ENCODE measurements at places on chromosomes 6 and 20.
A peak's percentile ranks its signal among the peaks of the same experiment; 100 is the strongest.

- H3K4me1 ChIP-seq: no peaks in the 10 kb centered on the region
- DNase-seq: no peak
- no peaks in the 10 kb centered on the region for H3K36me3 ChIP-seq
- no peak overlapping the region for H3K4me3 ChIP-seq
- H3K27me3 ChIP-seq: no peaks in the 10 kb centered on the region
- H3K27ac ChIP-seq: no peak overlapping the region
Observed at GRCh38 chr6:38177882-38178583, 358.5 kb downstream of the ZFAND3 start.

DNA sequence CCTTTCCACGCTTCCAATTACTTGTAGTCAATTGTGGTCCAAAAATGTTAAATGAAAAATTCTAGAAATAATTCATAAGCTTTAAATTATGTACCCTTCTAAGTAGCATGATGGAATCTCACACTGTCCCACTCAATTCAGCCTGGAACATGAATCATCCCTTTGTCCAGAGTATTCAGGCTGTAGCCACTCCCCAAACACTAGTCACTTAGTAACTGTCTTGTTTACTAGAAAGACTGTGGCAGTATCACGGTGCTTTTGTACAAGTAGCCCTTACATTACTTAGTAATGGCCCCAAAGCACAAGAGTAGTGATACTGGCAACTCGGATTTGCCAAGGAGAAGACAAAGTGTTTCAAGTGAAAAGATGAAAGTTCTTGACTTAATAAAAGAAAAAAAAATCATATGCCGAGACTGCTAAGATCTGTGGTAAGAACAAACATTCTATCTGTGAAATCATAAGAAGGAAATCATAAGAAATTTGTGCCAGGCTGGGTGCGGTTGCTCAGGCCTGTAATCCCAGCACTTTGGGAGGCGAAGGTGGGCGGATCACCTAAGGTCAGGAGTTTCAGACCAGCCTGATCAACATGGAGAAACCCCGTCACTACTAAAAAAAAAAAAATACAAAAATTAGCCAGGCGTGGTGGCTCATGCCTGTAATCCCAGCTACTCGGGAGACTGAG lies 168.5 kb upstream of the SIM1 start:
- no peak for DNase-seq
- H3K27me3 ChIP-seq: no peaks in the 10 kb centered on the region
- H3K4me3 ChIP-seq: no peak overlapping the region
- no peaks in the 10 kb centered on the region for H3K4me1 ChIP-seq

DNA sequence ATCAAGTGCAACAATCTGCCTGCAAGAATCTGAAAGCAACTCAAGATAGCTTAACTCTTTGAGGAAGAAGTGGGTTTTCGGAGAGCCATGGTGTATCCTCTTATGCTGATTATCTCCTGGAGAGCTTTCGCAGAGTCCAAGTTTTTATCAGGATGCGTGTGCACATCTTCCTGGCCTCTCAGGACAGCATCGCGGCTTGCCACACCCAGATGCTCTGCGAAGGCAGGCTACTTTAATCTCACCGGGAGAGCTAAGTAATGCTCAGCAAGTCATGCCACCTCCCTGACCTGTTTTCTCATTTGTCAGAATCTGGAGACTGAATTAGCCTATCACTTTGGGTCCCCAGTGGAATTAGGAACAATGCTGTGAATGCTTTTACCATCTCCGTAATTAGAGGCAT lies 52.9 kb downstream of the TTI1 start:
- no peaks in the 10 kb centered on the region for H3K36me3 ChIP-seq
- H3K27me3 ChIP-seq: no peaks in the 10 kb centered on the region
- no peak overlapping the region for H3K27ac ChIP-seq
- H3K4me1 ChIP-seq: peaks cover 5% of the 10 kb centered on the region
- no peak for DNase-seq

- no peaks in the 10 kb centered on the region for H3K36me3 ChIP-seq
- no peak overlapping the region for H3K27ac ChIP-seq
- H3K4me1 ChIP-seq: no peaks in the 10 kb centered on the region
- no peaks in the 10 kb centered on the region for H3K27me3 ChIP-seq
- no peak overlapping the region for H3K4me3 ChIP-seq
Observed at GRCh38 chr6:101085327-101085726, 204.2 kb upstream of the ASCC3 start.

- no peak overlapping the region for H3K27ac ChIP-seq
- H3K27me3 ChIP-seq: no peaks in the 10 kb centered on the region
- H3K4me1 ChIP-seq: no peaks in the 10 kb centered on the region
Observed at GRCh38 chr6:53014744-53015143, 19.7 kb upstream of the GSTA4 start.

DNA sequence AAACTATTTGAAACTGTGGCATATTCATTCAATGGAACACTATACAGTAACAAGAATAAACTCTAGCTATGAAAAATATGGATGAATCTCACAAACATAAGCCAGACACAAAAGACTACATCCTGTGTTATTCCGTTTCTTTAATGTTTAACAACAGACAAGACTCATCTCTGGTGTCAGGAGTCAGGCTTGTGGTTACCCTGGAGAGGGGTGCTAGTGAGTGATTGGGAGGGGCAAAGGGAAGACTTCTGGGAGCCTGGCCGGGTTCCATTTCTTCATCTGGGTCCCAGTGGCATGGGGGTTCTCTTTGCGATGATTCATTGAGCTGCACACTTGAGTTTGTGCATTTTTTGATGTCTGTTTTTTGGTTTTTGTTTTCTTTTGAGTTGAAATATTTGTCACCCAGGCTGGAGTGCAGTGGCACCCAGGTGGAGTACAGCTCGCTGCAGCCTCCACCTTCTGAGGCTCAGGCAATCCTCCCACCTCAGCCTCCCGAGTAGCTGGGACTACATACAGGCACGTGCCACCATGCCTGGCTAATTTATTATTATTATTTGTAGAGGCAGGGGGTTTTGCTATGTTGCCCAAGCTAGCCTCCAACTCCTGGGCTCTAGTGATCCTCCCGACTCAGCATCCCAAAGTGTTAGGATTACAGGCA lies 21.2 kb upstream of the TTPAL start:
- no peaks in the 10 kb centered on the region for H3K4me1 ChIP-seq
- no peak overlapping the region for H3K27ac ChIP-seq
- no peak overlapping the region for H3K4me3 ChIP-seq
- H3K36me3 ChIP-seq: no peaks in the 10 kb centered on the region
- no peak for DNase-seq
- H3K27me3 ChIP-seq: no peaks in the 10 kb centered on the region

DNA sequence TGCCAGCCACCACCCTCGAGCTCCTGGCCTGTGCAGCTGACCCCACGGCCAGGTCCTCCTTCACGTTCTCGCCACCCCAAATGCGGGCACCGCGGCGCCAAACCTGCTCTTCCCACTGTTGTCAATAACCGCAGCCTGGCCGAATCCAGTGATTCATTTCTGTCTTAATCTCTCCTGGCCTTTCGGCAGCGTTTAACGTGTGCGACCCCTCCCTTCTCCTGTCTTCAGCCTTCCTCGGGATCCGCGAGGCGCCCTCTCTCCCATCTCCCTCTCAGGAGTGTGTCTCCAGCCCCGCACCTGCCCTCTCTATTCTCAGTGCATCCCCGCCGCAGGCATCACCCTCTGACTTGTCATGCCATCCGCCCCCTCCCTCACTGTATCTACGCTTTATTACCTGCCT lies 91.4 kb downstream of the THBS2 start:
- H3K4me1 ChIP-seq: no peaks in the 10 kb centered on the region
- no peak overlapping the region for H3K27ac ChIP-seq
- no peak overlapping the region for H3K4me3 ChIP-seq
- peaks cover 16% of the 10 kb centered on the region for H3K27me3 ChIP-seq

DNA sequence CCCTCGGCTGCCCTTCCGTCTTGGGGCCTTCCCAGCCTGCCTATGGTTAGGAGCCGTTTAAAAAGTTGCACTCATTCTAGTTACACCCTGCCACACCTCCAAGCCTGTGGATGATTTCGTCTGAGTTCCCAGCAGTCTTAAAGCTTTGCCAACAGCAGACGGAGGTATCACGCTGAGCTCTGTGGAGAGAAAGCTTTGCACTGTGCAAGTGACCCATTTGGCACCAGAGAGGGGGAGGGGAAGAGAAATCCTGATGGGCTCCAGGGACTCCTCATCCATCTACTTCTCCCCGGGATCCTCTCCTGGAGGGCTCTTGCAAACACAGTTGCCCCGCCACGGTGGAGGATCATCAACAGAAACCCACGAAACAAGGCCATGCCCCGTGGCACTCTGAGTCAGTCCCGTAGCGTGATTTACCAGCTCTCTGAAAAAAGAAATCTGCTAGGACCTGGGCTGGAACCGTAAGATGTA lies 98.8 kb upstream of the CITED2 start:
- H3K4me3 ChIP-seq: no peak overlapping the region
- no peak overlapping the region for H3K27ac ChIP-seq
- DNase-seq: no peak

GRCh38 chr6:154370545-154370944 lies 13.9 kb upstream of the IPCEF1 start:
- no peaks in the 10 kb centered on the region for H3K36me3 ChIP-seq
- no peaks in the 10 kb centered on the region for H3K4me1 ChIP-seq
- peak; percentile 11 for DNase-seq

DNA sequence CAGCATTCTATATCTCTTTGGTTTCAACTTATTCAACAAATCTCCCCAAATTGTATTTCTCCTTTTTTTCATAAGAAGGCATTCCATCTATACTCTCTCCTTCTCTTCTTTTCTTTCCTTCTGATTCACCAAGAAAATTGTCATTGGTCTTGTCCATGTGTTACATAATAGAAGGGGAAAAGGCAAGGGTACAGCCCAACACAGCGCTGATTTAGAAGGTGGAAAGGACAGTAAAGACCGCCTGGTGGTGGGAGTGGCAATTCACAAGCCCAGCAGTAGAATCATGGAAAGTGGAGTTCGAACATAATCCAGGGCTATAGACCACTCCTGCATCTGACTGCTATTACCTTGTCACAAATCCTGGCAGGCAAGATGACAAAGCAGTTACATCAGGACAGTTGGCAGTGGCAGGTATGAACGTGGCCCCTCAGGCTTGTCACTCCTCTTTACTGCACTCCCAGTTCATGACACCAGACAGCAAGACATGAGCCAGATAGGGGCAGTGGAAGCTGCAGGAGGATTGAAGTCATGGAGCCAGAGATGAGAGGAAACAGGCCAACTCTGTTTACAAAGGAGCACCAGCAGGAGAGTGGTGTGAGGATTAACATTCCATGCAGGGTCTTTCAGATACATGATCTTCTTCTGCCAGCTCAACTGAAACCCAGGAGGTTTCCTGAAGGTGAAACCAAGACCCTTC lies 2.1 kb upstream of the TNFAIP3 start:
- no peaks in the 10 kb centered on the region for H3K27me3 ChIP-seq
- no peaks in the 10 kb centered on the region for H3K36me3 ChIP-seq
- H3K27ac ChIP-seq: no peak overlapping the region
- H3K4me3 ChIP-seq: no peak overlapping the region
- no peak for DNase-seq
- H3K4me1 ChIP-seq: peaks cover 24% of the 10 kb centered on the region

DNA sequence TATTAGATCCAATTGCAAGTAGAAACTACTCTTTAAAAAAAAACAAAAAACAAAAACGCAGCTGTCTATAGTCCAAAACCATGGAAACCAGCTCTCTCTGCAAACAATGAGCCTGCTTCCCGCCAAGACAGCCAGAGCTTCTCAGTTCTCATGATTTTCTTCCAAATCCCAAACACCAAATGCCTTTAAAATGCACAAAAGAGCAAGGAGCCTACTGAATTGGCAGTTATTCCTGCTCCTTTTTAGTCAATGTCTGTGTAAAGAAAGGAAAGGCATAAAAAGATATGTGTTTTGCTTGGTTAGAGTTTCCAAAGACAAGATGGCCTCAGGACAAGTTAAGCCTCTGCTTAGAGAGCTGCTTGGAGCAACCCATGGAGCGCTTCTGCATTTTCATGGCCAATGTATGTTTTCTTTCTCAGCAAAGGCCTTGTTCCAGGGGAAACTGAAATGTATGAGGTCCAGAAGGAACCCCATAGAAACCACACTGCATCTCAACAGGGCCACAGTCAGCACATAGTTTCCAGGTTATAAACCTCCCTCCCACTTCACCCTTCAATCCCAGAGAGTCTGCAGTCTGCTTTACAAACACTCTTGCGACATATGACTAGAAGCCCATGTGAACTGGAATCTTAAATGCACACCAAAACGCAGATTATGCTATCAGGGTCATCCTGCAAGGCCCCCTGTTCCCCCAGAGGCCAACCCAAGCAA lies 209.3 kb upstream of the TAB2 start:
- no peaks in the 10 kb centered on the region for H3K4me1 ChIP-seq
- H3K36me3 ChIP-seq: no peaks in the 10 kb centered on the region
- no peak overlapping the region for H3K4me3 ChIP-seq
- H3K27me3 ChIP-seq: no peaks in the 10 kb centered on the region

DNA sequence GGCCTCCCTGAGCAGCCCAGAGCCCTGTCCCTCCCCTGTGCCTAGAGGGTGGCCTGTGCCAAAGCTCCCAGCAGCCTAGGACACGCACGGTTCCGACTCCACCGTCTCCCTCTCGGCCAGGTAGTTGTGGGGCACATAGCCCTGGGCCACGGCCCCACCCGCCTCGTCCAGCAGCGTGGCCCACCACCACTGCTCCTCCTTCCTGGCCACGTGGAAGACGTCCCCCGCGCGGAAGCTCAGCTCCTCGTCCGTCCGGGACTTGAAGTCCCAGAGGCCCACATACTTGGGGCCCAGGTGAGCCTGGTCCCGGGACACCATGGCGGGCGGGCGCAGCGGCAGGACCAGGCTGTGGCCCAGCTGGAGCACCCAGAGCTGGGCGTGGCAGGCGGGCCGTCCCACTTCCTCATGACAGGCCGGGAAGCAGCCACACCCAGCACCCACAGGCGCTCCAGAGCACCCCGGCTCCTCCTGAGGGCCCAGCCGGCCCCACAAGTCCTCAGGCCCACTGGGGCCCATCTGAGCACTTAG lies at the start of gene PTK6:
Gene PTK6, minus strand, starts transcription at position 380 of the 528 bp plus-strand sequence. Its CDS starts 62 bp downstream, at position 318.
- no peaks in the 10 kb centered on the region for H3K27me3 ChIP-seq
- H3K4me3 ChIP-seq: peak within 1 kb of the TSS; percentile 59
- H3K4me1 ChIP-seq: peaks cover 35% of the 10 kb centered on the region

DNA sequence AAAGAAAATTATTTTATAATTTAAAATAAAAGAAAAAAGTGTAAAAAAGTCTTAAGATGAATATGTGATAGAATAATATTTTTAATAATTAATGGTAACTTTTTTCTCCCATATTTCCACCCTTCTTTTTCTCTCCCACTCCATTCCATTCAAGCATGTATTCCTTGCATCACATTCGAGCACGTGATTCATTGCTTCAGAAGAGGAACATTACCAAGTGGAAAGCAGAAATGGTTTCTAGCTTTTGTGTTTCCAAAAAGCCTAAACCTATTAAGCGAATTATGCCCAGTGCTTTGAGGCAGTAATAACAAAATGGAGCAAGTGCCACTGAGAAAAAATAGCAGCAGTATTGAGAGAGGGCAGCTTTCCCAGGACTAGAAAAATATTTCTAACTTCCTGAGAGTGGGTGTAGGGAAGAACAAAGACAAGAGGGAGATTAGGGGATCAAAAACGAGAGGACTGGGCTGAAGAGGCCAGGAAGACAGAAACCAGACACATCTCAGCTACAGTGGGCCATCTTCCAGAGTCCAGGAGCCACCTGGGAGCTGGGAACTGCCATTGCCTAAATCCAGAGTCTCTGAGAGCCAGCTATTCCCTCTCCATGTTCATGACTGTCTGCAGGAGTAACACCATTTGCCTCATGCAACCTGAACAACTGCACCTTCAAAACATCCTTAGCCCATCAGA lies 15.0 kb upstream of the AKIRIN2 start:
- no peaks in the 10 kb centered on the region for H3K27me3 ChIP-seq
- H3K36me3 ChIP-seq: no peaks in the 10 kb centered on the region
- H3K27ac ChIP-seq: no peak overlapping the region
- no peak for DNase-seq
- H3K4me3 ChIP-seq: no peak overlapping the region

GRCh38 chr20:32706486-32706885 lies 32.7 kb upstream of the C20orf203 start:
- H3K4me3 ChIP-seq: no peak overlapping the region
- no peaks in the 10 kb centered on the region for H3K27me3 ChIP-seq
- peaks cover 2% of the 10 kb centered on the region for H3K36me3 ChIP-seq
- no peak overlapping the region for H3K27ac ChIP-seq
- H3K4me1 ChIP-seq: no peaks in the 10 kb centered on the region
